ENCODE measurements at places on chromosomes 13 and 19.

DNA sequence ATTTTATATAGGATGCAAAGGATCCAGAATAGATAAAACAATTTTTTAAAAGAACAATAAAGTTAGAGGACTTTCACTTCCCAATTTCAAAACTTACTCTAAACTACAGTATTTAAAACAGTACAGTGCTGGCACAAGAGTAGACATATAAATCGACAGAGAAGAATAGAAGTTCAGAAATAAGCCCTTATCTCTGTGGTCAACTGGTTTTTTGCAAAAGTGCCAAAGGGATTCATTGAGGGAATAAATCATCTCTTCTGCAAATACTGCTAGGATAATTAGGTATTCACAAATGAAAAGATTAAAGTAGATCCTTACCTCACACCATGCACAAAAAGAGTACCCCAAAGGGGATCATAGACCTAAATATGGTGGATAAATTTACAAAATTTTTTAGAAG is 431.0 kb upstream of the HTR2A start:
- DNase-seq = no peak

GRCh38 chr13:27007166-27007565 is 164.4 kb downstream of the USP12 start:
- DNase-seq = no peak

- DNase-seq = no peak
These were observed 1.8 kb upstream of the NCCRP1 start for GRCh38 chr19:39194832-39195542.

DNA sequence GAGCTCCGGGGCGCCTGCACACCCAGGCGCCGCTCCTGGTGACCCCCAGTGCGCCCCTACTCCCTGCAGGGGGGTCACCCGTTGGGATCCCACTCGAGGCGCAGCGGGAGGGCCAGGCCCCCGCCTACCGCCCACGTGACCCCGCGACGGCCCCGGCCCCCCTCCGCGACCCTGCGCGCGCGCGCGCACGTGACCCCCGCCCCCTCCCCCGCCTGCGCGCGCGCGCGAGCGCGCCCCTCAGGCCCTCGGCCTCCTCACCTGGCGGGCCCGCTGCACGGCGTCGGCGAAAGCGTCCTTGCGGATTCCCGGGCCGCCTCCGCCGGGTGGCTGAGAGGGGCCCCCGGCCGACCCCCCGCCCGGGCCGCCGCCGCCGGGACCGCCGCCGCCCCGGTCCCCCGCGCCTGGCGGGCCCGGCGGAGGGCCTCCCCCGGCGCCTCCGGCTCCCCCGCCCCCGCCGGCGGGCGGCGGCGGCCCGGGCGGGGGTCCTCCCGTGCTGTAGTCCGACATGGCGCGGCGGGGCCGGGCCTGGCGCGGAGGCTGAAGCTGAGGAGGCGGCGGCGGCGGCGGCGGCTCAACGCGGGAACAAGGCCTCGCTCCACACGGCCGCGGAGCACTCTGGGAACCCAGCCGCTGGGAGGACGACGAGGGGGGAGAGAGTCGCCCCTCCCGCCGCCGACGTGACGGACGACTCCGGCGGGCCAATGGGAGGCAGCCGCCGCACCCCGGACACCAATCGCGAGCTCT is at the start of gene KHSRP:
Gene KHSRP, minus strand, starts transcription at position 617 of the 744 bp plus-strand sequence. Its CDS starts 110 bp downstream, at position 507.
- DNase-seq = no peak

DNA sequence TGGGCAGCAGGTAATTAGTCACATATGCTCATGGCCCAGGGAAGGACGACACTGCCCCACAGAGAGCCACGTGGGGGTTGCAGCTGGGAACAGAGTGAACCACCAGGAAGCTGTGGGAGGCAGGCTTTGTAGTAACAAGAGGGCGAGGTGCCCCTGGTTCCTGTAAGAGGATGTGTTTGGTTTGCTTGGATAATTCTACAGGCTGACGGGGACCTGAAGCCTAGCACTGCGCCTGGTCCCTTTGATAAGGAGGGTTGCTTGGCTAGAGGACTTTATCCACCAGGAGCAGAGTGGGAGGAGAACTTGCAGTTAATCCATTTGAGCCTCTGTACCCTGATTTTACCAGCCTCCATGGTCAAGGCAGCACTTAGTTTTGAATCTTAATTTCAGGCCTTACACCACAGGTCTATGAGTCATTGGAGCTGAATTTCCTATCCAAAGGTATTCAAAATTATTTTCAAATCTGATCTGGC is 67.4 kb upstream of the CLDN10 start:
- no peak for DNase-seq

DNA sequence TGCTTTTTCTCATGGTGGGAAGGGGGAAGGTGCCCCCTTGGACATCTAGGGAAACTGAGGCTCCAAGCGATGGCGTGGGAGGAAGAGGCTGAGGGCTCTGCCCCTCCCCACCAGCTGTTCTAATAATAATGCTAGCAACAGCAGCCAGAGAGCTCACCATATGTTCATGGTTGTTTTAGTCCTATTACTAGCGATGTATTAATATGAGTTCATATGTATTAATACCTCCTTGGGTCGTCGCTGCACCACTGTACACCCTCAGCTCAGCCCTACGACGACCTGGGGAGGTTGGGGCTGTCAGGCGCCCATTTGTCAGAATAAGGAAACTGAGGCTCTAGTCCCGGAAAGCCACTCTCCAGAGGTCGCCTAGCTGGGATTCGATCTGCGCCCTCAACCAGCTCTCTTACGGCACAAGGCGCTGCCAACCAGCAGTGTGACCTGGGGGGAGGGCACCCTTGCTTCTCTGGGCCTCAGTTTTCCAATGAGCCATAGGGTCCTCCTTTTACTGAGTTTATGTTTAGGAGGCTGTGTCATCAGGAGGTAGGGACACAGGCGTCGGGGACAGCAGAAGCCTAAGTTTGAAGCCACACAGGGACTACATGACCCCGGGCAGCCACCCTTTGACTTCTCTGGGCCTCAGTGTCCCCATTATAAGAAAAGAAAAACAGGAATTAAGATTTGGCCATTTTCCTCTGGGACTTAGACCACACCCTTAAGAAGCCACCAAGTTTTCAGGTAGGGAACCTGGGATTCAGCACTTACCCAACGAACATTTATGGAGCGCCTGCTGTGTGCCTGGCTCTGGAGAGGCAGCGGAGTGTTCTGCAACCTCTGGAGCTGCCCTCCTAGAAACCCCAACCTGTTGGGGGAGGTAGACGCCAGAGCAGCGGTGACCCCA is 664 bp downstream of the MAST3 start:
- no peak for DNase-seq

DNA sequence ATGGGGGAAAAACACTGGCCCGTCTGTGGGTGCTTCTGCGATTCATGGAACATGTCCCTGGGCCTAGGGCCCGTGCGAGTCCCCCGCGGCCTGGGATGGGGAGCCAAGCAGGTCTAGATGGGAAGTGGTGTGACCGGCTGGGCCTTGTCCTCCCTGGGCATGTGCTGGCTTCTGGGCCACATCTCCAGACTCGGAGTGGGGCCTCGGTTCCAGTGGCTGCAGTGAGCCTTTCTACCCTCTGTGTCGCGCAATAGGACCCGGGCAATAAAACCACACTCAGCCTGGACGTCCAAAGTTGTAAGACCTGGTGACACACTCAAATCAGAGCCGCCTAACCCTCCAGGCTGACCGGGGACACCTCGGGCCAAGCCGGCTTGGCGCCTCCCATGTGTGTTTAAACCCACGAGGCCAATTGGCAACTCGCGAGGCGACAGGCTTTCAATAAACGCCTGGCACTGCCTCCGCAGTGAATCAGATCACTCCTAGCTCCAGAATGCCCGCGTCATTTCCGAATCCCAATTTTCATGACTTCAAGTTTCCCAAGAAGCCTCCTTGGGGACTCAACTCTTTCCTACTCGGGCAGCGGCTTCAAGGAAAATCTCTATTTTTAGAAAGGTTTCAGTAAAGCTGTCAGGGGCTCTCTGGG is 57.3 kb downstream of the KLF2 start:
- no peak for DNase-seq

- no peak for DNase-seq
These were observed 228.2 kb downstream of the LHFPL6 start for GRCh38 chr13:39374741-39375189.

DNA sequence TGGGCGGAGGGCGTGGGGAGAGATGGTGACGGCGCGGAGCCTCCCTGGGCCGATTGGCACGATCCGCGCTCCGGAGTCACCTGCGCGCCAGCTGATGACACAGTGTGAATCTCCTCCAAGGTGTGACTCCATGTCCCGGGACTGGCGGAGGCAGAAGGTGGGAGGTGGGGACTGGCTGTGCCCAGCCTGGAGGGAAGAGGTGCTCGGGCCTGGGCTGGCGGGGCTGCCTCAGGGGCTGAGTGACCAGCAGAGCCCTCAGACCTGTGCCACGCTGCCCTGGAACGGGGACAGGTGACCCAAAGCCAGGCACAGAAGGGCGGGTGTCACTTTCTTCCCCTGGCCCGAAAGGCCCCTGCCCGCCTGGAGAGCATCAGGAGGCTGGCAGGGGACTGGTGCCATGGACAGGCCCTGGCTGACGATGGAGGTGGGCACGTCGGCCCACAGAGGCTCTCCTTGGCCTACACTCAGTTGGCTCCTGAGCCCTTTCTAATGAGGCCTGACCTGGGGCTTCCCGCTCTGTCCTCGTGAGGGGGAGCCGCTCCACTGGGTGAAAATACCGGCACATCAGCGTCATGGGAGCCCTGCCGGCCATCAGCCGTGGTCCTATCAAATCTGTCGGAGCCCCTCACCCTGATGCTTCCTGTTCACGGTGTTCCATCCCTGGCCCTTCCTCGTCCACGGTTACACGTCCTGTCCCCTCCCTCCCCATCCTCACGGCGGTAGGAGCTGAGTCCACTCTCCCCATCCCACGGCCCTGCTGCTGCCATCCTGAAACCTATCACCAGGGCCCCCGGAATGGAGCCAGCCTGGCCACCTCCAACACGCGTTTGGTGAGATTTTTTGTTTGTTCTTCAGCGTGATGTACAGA is 75.6 kb downstream of the SPACA7 start:
- DNase-seq = no peak

GRCh38 chr19:5914358-5914774 is 312 bp downstream of the CAPS start:
- DNase-seq = no peak

DNA sequence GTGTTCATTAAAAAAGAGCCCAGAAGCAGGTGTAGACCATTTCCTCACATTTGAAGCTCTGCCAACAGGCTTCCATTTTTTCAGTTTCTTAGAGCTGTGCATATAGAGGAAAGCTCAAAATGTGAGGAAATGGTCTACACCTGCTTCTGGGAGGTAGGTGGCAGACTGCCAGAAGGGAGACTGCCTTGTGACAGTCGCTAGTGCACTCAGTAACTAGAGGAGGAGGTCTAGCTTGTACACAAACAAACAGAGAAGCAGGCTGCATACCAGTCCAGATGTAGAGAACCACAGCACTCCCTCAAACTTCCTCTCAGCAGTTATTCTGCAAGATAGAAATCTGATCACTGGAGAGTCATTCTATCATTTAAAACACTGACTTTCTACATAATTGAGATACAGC is 800.2 kb downstream of the EFNB2 start:
- no peak for DNase-seq

GRCh38 chr13:80006940-80007339 is 334.0 kb downstream of the SPRY2 start:
- no peak for DNase-seq

- DNase-seq = no peak
These were observed 16.0 kb downstream of the TDRD3 start for GRCh38 chr13:60412909-60413616.

DNA sequence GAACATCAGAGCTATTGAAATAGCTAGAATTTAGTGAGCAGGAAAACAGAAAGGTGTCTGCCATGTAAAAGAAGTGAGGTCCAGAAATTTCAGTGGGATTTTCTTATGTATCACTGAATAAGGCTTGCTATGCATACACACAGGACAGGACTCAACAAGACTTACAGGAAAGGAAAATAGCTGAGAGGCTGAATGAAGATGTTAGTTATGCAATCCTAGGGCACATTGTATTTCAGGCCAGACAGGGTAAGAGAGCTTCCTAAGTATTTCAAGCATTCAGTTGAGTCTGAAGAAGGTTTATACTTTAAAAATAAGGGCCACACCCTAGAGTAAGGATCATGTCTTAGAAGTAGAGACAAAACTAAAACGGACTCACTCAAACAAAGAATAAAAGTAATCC is 419.9 kb upstream of the PRR20A start:
- no peak for DNase-seq

DNA sequence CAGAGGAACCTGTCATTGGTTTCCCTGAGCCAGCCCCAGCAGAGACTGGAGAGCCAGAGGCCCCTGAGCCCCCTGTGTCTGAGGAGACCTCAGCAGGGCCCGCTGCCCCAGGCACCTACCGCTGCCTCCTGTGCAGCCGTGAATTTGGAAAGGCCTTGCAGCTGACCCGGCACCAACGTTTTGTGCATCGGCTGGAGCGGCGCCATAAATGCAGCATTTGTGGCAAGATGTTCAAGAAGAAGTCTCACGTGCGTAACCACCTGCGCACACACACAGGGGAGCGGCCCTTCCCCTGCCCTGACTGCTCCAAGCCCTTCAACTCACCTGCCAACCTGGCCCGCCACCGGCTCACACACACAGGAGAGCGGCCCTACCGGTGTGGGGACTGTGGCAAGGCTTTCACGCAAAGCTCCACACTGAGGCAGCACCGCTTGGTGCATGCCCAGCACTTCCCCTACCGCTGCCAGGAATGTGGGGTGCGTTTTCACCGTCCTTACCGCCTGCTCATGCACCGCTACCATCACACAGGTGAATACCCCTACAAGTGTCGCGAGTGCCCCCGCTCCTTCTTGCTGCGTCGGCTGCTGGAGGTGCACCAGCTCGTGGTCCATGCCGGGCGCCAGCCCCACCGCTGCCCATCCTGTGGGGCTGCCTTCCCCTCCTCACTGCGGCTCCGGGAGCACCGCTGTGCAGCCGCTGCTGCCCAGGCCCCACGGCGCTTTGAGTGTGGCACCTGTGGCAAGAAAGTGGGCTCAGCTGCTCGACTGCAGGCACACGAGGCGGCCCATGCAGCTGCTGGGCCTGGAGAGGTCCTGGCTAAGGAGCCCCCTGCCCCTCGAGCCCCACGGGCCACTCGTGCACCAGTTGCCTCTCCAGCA is 4.2 kb downstream of the ZNF574 start:
- DNase-seq = no peak

GRCh38 chr13:23822252-23822824 is 66.9 kb downstream of the MIPEP start:
- no peak for DNase-seq

DNA sequence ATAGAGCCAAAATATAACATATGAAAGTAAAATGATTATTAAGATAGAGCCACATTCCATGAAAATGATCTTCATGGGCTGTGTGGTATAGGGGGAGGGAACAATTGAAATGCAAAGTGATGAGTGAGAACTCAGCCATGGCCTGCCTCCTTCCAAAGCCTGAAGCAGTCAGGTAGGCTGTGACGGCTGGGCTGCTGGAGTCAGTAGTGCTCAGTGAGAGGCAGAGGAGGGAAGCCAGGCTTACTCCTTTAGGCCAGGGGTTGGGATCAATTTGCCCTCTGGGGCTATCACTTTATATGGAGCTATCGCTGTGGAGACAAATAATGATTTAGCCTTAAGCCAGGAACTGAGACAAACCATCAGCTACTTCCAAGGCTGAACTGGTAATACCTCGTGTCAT is 654.9 kb downstream of the FGF9 start:
- no peak for DNase-seq

GRCh38 chr13:107466326-107467099 is 748.8 kb downstream of the LIG4 start:
- no peak for DNase-seq

All from stimulated activated CD4-positive, alpha-beta T cell treated with anti-CD3 and anti-CD28 coated beads, Interleukin-12 subunit alpha, Interleukin-12 subunit beta, amount 100 ng/mL, for 24 hours (primary cell).